ENCODE measurements at places on chromosomes 7 and 10. TPM values are rescaled to one million over a fixed set of nuclear protein-coding genes. Genes with fewer than 3 reads are reported as not detected.

- DNase-seq, result peak; percentile 54
Observed at GRCh38 chr10:87585565-87586514, 73.8 kb upstream of the PAPSS2 start.

The ASIC3 gene
- total RNA-seq, result 3.2 TPM

DNA sequence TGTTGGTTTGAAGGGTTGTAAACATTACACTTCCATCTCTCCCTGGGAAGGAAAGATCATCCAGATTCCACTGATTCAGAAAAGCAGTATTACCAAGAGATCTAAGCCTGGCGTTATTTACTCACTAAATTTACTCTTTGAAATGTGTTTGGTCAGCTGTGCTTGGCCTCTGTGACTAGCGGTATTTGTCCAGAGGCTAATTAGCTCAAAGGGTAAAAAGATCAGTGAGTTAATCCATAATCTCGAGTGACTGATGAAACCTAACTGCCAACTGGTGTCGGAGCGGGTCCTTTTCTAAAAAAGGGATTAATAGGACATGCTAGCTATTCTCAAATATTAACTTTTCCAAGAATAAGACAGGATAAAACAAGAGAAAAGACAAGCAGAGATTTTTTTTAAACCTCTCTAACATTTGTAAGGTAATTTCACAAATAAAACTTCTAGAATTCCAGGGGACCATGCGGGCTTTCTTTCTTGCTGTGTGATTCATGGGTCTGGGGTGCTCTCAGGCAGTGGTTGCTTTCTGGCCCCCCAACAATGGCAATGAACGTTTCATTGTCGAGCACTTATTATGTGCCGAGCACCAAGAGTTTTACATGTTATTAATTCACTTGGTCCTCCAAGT is 247.3 kb upstream of the AOAH start:
- DNase-seq, result no peak

DNA sequence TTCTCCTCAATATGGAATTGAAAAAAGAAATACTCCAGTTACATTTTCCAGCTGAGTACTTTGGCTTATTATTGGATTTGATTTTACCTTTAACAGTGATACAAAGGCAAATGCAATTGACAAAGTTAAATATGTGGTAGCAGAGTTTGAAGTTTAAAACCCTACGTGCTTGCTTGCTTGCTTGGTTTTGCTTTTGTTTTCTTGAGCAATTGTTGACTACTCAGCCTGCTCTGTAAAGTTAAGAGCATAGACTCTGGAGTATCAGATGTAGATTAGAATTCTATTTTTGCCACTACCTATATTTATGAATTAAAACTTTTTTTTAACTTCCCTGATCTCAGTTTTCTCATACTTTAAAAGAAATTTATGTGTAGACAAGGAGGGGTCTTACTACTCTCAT is 51.4 kb downstream of the PCDH15 start:
- DNase-seq, result no peak

GRCh38 chr10:115710136-115710535 is 562.9 kb downstream of the GFRA1 start:
- DNase-seq, result no peak

GRCh38 chr10:61898435-61898778 is 3.1 kb upstream of the ARID5B start:
- DNase-seq, result no peak

DNA sequence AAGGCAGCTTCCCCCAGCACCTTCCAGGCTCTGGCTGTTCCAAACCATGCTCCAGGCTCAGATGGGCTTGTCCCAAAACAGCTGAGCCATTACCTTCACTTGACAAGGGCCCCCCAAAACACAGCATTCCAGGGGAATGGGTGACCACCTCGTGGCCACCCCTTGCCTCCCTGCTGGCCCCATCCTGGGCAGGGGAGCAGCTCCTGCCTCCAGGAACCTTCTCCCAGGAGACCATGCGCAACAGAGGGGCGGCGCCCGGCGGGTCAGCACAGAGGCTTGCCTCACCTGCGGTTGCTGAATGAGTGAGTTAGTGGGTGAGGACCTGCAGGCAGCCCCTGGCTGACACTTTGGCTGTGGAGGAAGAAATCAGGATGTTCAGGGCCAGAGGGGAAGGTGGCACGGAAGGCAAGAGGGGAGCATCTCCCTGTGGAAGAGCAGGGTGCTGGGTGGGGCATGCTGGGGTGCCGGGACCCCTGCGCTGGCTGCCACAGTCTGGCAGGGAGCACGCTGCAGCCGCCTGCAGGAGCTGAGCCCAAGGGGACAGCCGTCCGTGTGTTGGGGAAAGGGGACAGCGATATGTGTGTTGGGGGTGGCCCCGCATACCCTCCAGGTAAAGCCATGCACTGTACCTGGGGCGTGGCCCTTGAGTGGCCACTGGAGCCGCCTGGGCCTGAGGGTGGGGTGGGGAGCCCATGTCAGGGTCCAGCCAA is 54.7 kb downstream of the PWWP2B start:
- no peak for DNase-seq

DNA sequence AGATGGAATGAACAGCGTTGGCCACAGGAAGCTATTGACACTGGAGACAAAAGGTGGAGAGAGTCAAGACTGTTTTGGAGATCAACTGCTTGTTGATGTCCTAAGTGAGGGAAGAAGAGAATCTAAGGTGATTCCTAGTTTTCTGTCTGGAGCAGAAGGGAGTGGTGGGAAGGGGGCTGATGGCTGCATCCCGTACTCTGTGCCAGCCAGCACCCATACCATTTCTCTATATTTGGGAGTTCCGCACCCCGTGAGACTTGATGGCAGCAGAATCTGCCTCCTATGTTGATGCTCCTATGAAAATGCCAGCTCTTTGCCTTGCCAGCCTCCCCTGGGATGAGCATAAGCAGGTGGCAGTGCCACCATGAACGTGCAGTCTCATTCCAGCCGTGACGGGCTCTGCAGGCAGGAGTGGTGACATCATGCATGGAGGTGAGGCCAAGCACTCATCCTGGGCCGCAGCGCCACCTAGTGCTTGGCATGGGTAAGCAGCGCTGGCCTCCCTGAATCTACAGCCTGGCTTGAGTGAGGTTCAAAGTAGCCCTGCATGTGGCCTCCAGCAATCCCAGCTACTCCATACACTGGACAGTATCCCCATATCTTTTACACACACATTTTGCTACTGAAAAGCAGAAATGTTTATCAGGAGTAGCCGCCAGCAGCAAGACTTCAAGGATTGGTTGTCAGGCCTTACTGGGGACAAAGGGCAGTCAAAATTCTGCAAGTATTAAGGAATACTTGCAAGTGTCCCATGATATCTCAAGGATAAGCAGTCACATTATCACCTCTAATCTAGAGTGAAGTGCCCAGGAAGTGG is 43.0 kb downstream of the PODXL start:
- peak; percentile 87 for DNase-seq

DNA sequence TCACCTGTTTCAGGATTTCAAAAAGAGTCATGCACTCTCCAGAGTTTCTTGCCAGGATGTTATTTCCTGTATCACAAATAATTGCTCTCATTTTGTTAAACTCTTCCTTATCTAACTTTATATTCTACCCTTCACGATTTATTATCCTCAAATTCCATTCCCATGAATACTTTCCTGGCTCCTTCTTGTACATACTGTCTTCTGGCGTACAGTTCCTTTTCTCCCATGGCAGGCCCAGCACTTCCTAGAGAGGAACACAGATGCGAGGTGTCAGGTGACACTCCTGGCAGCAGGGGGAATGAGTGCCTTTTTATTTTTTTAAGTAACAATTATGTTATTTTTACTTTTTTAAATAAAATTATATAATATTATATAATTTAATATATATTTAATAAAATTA is 411.9 kb downstream of the TFEC start:
- DNase-seq, result no peak

- no peak for DNase-seq
Observed at GRCh38 chr7:87212498-87212897, 7.0 kb downstream of the TMEM243 start.

The PNLIPRP2 gene
- total RNA-seq, result 0.49 TPM

DNA sequence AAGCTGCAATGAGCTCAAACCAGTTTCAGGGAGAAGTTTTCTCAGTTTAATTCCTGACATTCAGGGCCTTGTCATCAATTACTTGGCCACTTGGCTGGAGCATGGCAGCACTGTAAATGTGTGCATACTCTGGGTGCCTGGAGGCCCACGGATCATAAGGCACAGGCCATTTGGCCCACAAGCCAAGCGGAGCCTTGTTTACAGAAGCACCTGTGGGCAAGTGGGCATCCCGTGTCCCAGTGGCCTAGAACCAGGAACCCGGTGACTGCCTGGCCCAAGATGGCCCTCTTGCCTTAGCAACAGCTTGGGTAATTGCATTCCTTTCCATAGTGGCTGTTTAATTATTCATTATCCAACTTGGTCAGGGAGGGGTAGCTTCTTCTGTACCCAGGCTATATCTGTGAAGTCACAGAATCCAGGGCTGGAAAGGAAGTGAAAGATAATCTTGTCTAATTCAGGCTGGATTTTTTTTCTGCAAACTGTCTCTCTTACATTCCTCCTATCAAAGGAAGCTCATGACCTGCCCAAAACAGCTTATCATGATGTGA is 426.4 kb upstream of the ZMIZ1 start:
- no peak for DNase-seq

- DNase-seq, result no peak
Observed at GRCh38 chr10:104306897-104307296, 31.4 kb downstream of the ITPRIP start.

- DNase-seq, result no peak
Observed at GRCh38 chr7:151342102-151342646, 562 bp downstream of the NUB1 start.

DNA sequence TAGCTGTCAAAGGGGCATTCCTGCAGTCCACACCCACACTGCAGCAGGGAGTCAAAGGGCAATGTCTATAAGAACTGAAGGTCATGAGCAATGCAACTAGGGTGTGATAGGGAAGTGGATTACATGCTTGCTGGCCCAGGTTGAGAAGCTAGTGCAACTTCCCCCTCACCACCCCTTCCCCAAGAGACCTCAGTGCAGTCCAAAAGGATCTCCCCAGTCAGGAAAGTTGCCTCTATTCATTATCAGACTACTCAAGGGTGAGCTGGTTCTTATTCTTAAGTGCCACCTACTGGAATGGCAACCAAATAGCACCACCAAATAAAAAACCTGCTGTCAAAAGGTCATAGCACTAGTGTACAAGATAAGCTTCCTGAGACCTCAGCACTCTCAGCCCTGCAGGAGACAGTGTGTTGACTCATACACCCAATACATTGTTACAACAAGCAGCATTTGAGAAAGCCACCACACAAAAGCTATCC is 28.2 kb downstream of the MTERF1 start:
- DNase-seq, result no peak

GRCh38 chr7:127950233-127950935 is 80.9 kb downstream of the LRRC4 start:
- no peak for DNase-seq

DNA sequence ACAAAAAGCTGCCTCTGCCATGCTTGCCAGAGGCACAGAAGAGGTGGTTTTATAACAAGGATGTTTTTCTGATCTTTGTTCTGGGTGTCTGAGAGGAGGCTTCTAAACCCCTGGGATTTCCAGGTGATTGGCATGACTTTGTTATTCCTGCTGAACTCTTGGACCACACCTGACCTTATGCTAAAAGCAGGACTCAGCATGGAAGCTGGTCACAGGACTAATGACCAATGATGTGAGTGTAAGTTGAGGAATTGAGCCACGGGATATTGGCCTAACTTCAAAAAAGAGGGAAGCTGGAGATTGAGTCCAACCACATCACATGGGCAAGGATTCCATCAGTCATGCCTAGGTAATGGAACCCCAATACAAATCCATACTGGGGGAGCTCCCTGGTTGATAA is 437.9 kb downstream of the POM121L12 start:
- DNase-seq, result no peak

- DNase-seq, result no peak
Observed at GRCh38 chr10:78614267-78614666, 454.5 kb upstream of the ZMIZ1 start.

The NXPH1 gene
- not detected for total RNA-seq

The PRPS1L1 gene
- not detected for total RNA-seq

The TMEM130 gene
- 2.3 TPM for total RNA-seq

The PSD gene
- total RNA-seq, result 4.3 TPM

The GRID1 gene
- 5.0 TPM for total RNA-seq

- no peak for DNase-seq
Observed at GRCh38 chr7:135925210-135925609, 51.9 kb downstream of the MTPN start.

GRCh38 chr10:62034096-62034640 is 132.7 kb downstream of the ARID5B start:
- no peak for DNase-seq

GRCh38 chr7:151491859-151492258 is 27.8 kb downstream of the RHEB start:
- DNase-seq, result no peak

The MMD2 gene
- total RNA-seq, result not detected

- peak; percentile 61 for DNase-seq
Observed at GRCh38 chr7:150946421-150947240, 31.5 kb downstream of the KCNH2 start.

DNA sequence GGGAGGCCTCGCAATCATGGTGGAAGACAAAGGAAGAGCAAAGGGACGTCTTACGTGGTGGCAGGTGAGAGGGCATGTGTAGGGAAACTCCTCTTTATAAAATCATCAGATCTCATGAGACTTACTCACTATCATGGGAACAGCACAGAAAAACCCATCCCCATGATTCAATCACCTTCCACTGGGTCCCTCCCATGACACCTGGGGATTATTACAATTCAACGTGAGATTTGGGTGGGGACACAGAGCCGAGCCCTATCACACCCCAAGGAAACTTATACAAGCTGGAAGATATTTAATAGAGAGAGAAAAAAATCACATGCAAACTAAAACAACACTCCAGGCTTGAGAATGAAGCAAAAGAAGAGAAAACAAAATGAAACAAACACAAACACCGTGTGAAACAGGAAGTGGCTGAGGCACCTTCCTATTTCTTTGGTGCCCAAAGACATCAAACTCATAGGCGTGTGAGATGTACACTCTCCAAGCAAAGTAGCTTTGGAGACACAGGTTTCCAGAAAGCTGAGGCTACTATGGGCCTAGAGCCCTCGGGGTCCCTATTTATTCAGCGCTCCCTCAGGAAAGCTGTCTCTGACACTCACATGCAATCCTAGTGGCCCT is 97.2 kb downstream of the PRKCQ start:
- no peak for DNase-seq

The CBLL1 gene
- 15.1 TPM for total RNA-seq

- peak; percentile 73 for DNase-seq
Observed at GRCh38 chr10:132487241-132488135, 50.1 kb upstream of the INPP5A start.

GRCh38 chr10:69684020-69684980 is 54.3 kb downstream of the FAM241B start:
- DNase-seq, result peak; percentile 77

All from upper lobe of left lung (tissue), 6 donors.